RWPE2 (cell line): ENCODE measurements at places on chromosomes 12 and 14.
A peak's percentile ranks its signal among the peaks of the same experiment; 100 is the strongest.

GRCh38 chr12:132673288-132674179 is 13.6 kb downstream of the POLE start:
- no peaks in the 10 kb centered on the region for H3K4me1 ChIP-seq
- no peak overlapping the region for H3K4me3 ChIP-seq
- H3K36me3 ChIP-seq: peaks cover 87% of the 10 kb centered on the region
- no peaks in the 10 kb centered on the region for H3K27me3 ChIP-seq

DNA sequence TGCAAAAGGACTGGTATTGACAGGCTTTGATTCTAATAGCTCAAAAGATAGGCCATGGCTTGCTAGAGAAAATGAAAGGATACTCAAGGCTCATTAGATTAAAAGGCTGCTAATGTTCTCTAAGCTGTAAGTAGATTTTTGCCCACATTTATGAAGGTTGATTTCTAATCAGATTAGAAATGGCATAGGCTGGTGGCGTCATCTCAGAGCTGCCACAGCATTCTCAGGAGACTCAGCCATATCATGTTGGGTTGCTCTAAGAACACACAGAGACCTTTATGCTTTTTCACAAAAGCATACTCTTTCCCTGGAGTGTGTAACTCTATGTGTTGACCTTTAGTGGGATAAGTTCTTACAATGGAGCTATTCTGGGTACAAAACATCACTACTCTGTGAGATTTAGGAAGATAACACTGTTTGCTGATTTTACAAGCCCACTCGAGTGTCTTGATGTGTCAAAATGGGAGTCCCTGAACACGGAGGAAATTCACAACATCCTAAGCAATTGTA is 576.0 kb downstream of the NRXN3 start:
- H3K4me3 ChIP-seq: no peak overlapping the region
- DNase-seq: no peak
- no peaks in the 10 kb centered on the region for H3K4me1 ChIP-seq
- no peaks in the 10 kb centered on the region for H3K36me3 ChIP-seq

- no peak overlapping the region for H3K27ac ChIP-seq
- no peaks in the 10 kb centered on the region for H3K4me1 ChIP-seq
- DNase-seq: no peak
- no peak overlapping the region for H3K4me3 ChIP-seq
- H3K27me3 ChIP-seq: peaks cover 11% of the 10 kb centered on the region
Observed at GRCh38 chr12:4370265-4370664, 9.2 kb downstream of the FGF23 start.

GRCh38 chr12:41190338-41190737 is 2.2 kb downstream of the PDZRN4 start:
- peaks cover 68% of the 10 kb centered on the region for H3K27me3 ChIP-seq
- no peaks in the 10 kb centered on the region for H3K36me3 ChIP-seq
- no peak for DNase-seq

- no peak for DNase-seq
- H3K4me3 ChIP-seq: no peak overlapping the region
Observed at GRCh38 chr12:117972301-117972700, 3.5 kb upstream of the KSR2 start.

DNA sequence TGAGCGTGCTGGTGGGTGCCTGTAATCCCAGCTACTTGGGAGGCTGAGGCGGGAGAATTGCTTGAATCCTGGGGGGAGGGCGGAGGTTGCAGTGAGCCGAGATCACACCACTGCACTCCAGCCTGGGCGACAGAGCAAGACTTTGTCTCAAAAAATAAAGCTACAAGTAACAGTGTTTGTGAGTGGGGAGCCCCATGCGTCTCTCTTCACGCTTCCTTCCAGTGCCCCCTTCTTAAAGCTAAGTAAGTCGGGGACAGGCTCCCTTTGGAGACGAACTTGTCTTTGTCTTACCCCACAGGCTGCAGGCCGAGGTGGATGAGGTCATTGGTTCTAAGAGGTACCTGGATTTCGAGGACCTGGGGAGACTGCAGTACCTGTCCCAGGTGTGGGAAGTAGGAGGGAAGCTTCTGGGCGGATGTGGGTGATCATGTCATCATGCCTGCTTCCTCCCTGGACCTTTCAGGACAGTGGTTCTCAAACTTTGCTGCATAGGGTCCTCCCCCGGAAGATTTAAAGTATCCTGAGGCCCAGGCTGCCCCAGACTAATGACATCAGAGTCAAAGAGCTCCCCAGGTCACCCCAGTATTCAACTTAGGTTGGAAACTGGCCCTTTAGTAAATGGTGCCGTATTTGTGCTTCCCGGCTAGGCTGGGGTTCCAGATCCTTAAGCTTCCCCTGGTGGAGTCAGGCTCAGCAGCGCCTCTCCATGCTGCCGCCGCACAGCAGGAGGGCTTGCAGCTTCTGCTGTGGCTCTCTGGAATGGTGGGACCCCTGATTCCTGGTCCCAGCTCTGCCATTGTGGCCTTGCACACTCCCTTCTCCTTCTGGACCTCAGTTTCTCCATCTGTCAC is 37.1 kb downstream of the CYP46A1 start:
- H3K4me1 ChIP-seq: no peaks in the 10 kb centered on the region
- no peak overlapping the region for H3K4me3 ChIP-seq
- H3K36me3 ChIP-seq: no peaks in the 10 kb centered on the region
- H3K27ac ChIP-seq: no peak overlapping the region

DNA sequence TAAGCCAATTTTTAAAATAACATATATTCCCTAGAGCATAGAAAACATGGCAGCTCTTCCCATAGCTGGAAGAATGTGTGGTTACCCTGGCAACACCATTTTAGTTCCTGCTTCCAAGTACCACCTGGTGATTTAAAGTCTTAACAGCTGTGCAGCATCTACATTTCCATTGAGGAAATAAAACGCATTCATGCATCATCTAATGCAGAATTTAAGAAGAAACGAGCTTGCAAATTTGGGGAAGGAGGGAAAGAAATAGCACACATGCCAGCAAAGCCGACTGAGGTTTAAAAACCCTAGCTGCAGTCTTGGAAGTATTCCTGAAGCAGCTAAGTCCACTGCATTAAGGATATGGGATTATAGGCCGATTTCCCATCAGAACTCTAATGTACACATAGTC is 22.8 kb upstream of the SLC38A2 start:
- peaks cover 30% of the 10 kb centered on the region for H3K4me1 ChIP-seq
- no peak overlapping the region for H3K4me3 ChIP-seq
- peaks cover 10% of the 10 kb centered on the region for H3K36me3 ChIP-seq
- DNase-seq: no peak
- no peak overlapping the region for H3K27ac ChIP-seq
- no peaks in the 10 kb centered on the region for H3K27me3 ChIP-seq

- H3K4me3 ChIP-seq: peak overlapping the region; percentile 18
- H3K27ac ChIP-seq: no peak overlapping the region
- DNase-seq: peak; percentile 47
- H3K4me1 ChIP-seq: no peaks in the 10 kb centered on the region
- no peaks in the 10 kb centered on the region for H3K36me3 ChIP-seq
- H3K27me3 ChIP-seq: peaks cover 33% of the 10 kb centered on the region
Observed at GRCh38 chr14:101458741-101459550, 102.3 kb upstream of the DIO3 start.

- H3K27ac ChIP-seq: no peak overlapping the region
- no peak for DNase-seq
- H3K4me3 ChIP-seq: no peak overlapping the region
- H3K4me1 ChIP-seq: no peaks in the 10 kb centered on the region
- no peaks in the 10 kb centered on the region for H3K27me3 ChIP-seq
Observed at GRCh38 chr14:59229653-59230406, 41.4 kb downstream of the DAAM1 start.

GRCh38 chr14:74077401-74077800 is 6.9 kb downstream of the ALDH6A1 start:
- H3K36me3 ChIP-seq: no peaks in the 10 kb centered on the region
- H3K4me3 ChIP-seq: no peak overlapping the region
- H3K27ac ChIP-seq: no peak overlapping the region
- no peak for DNase-seq
- H3K4me1 ChIP-seq: no peaks in the 10 kb centered on the region
- H3K27me3 ChIP-seq: no peaks in the 10 kb centered on the region

DNA sequence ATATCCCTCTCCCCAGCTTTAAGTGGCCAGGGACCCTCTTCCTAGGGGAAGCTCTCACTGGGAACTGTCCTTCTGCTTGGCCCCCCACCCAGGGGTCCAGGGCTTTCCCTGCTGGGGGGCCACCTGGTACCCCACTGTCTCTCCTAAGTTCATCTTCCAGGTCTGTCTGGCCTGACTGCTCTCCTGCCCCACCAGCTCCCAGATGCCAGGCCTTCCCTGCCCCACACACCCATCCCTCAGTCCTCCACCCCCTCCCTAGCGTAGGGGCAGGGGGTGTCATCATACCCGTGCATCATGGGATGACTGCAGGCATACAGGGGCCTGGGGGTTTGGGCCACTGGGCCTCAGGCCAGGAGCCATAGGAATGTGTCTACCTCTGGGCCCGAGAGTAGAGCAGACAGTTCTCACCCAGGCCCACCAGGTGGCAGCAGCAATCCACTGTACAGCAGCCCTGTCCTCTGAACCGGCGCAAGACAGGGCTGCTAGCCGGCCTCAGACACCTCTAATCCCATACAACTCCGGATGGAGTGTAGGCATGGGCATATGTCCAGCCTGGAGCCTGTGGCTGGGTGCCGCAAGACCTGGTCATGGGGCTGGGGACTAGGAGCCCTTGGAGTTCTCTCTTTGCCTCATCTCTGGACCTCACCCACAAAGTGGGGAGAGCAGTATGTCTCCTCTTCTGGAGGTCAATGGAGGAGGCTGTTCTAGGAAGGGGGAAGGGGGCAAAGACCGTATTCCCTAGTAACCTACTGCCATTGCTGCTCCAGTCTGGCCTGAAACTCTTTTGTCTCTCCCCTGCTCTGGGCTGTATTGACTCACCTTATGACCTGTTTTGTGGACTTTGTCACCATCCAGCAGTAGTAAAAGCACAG is 10.0 kb upstream of the SMARCD1 start:
- no peak overlapping the region for H3K27ac ChIP-seq
- H3K27me3 ChIP-seq: no peaks in the 10 kb centered on the region
- H3K4me1 ChIP-seq: no peaks in the 10 kb centered on the region
- H3K4me3 ChIP-seq: no peak overlapping the region
- no peaks in the 10 kb centered on the region for H3K36me3 ChIP-seq

GRCh38 chr12:49092086-49092815 is 2.4 kb downstream of the DHH start:
- DNase-seq: no peak
- H3K27ac ChIP-seq: no peak overlapping the region
- H3K36me3 ChIP-seq: no peaks in the 10 kb centered on the region

DNA sequence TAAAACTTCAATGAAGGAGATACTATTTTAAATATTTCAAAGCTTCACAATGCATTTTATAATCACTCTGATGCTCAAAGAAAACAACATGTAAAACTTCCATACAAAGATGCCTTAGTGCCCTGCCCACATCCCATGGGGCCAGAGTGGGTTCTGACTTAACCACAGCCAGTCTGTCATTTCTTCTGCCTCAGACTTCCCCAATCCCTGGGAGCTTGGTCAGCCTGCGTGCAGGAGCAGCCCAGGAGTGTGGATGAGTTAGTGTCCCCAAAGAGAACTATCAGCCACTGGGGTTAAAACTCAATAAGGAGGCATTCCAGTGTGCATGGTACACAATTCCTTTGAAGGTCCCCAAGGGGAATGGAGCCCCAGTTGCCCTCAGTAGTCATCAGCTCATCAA is 100.3 kb downstream of the PTCSC3 start:
- no peaks in the 10 kb centered on the region for H3K36me3 ChIP-seq
- no peak overlapping the region for H3K4me3 ChIP-seq
- DNase-seq: no peak
- peaks cover 15% of the 10 kb centered on the region for H3K27me3 ChIP-seq

- H3K27me3 ChIP-seq: peaks cover 26% of the 10 kb centered on the region
- H3K4me3 ChIP-seq: no peak overlapping the region
- no peak for DNase-seq
Observed at GRCh38 chr12:51870504-51870903, 17.4 kb upstream of the ANKRD33 start.

- peaks cover 68% of the 10 kb centered on the region for H3K36me3 ChIP-seq
- peak overlapping the region; percentile 86 for H3K27ac ChIP-seq
- H3K4me3 ChIP-seq: peak overlapping the region; percentile 60
- H3K4me1 ChIP-seq: peaks cover 34% of the 10 kb centered on the region
Observed at GRCh38 chr12:54279227-54279631, 693 bp downstream of the CBX5 start.

DNA sequence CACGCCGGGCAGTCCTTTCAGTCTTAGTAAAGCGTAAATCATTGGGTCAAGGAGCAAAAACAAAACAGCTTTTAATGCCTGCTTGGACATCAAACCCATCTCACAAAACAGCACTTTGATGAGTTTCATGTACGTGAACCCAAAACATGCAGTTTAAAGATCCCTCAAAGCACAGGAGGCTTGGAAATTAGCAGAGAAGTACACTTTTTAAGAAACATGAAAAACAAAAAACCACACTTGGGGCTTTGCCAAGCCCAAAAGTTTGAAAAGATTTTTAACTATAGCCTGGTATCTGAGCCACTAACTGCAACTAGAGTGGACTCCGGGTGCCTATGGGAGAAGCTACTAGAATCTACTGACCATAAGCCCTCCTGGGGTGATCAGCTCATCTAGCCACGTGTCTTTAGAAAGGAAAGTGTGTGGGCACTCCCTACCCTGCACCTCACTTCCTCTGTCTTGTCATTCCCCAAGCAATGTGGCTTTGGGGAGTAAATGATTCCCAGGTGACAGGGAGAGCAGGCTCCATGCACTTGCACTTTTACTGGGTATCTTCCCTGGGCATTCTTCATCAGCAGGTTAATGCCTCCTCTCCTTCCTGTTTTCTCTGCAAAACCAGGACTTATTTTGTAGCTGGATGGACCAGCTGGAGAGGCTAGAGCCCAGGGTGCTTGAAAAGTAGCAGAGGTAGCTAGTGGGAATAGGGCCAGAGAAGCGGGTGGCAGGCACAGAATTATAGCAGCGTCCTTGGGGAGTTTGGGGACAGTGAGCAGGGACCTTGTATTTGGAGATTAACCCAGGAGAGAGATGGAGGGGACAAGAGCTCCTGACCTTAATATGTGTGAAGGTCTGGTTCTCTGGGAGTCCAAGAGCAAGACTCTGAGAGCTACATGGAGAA is 339.3 kb downstream of the BCL11B start:
- no peaks in the 10 kb centered on the region for H3K4me1 ChIP-seq
- DNase-seq: peak; percentile 22
- H3K36me3 ChIP-seq: no peaks in the 10 kb centered on the region

DNA sequence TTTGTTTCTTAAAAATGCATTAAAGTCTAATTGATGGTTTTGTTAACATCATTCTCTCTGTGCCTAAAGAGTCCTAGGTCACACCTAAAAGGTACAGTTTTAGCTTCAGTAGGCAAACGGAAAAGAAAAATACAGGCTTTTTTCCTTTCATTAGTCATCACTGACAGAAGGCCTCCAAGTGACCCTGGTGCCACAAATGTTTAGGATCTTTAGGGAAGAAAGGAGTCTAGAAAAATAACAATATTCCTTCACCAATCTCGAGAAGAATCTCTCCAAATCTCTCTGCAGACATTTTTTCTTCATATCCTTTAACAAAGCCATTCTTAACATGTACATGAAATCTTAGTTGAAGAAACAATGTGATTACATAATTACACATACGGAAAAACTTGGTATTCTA is 2.0 kb downstream of the DENND5B start:
- no peak for DNase-seq
- H3K27ac ChIP-seq: peak overlapping the region; percentile 68
- H3K4me3 ChIP-seq: peak overlapping the region; percentile 100
- no peaks in the 10 kb centered on the region for H3K36me3 ChIP-seq
- peaks cover 18% of the 10 kb centered on the region for H3K4me1 ChIP-seq
